ENCODE measurements at places on chromosomes 11 and 22. TPM values are rescaled to one million over a fixed set of nuclear protein-coding genes. Genes with fewer than 3 reads are reported as not detected.

- peaks cover 23% of the 10 kb centered on the region for H3K27me3 ChIP-seq
- H3K27ac ChIP-seq = no peak overlapping the region
- no peaks in the 10 kb centered on the region for H3K36me3 ChIP-seq
- DNase-seq = no peak
Measured at GRCh38 chr11:75072582-75072981, 24.1 kb downstream of the OR2AT4 start.

DNA sequence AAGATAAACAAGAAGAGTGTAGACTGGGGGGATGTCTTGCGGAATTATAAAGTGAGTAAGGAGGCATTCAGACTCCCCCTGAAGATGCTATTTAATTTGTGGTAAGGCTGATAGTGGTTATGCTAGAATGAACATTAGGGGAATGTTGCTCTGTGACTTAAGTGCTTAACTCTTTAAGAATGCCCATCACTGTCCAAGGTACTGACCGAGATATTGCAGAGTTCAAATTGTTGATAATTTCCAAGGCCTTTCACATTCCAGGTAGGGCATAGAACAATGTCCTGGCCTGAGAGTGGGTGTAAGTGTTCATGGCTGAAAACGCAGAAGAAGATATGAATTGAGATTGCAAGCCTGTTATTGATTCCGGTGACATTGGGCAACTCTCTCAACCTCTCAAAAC, 90.3 kb upstream of the SEZ6L start:
- no peaks in the 10 kb centered on the region for H3K36me3 ChIP-seq
- H3K4me1 ChIP-seq = no peaks in the 10 kb centered on the region
- no peak for DNase-seq
- no peak overlapping the region for H3K4me3 ChIP-seq

DNA sequence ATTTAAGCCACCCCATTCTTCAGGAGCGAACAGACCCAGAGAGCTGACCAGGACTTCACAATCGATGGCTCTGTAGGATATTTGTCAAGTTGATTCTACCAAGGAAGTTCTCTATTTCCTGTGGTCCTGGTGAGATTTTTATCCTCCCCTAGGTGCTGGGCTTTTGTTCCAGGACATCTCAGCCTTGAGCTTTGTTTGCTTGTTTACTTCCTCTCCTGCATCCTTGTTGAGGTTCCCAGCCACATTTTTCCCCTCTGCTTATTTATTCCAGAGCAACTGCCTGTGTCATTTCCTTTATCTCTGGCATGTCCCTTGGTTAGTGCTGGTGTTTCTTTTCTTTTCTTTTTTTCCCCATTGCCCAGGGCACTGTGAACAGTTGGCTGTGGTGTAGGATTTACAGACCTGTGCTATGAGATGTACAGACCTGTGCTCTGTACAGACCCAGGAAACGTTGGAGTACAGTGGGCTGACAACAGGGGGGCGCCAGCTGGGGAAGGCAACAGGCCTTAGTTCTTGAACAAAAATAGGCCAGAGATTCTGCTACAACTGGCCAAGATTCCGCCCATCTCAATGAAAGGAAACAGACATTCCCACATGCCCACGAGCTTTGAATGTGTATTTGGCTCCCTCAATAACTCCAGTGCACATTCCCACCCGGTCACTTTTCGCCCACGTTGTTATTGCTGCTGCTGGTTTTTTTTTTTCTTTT, 235.9 kb upstream of the DDI1 start:
- H3K27ac ChIP-seq = no peak overlapping the region
- no peaks in the 10 kb centered on the region for H3K4me1 ChIP-seq
- DNase-seq = no peak

DNA sequence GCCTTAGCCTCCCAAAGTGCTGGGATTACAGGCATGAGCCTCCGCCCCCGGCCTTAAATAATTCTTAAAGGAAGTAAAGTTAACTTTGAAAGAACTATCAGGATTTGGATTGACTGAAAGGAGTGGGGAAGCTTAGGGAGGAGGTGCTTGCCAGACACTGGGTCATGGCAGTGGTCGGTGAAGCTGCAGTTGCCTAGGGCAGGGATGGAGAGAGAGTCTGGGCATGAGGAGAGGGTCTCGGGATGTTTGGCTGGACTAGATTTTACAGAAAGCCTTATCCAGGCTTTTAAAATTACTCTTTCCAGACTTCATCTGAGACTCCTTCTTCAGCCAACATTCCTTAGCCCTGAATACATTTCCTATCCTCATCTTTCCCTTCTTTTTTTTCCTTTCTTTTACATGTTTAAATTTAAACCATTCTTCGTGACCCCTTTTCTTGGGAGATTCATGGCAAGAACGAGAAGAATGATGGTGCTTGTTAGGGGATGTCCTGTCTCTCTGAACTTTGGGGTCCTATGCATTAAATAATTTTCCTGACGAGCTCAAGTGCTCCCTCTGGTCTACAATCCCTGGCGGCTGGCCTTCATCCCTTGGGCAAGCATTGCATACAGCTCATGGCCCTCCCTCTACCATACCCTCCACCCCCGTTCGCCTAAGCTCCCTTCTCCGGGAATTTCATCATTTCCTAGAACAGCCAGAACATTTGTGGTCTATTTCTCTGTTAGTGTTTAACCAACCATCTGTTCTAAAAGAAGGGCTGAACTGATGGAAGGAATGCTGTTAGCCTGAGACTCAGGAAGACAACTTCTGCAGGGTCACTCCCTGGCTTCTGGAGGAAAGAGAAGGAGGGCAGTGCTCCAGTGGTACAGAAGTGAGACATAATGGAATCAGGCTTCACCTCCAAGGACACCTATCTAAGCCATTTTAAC, at the start of gene NNMT:
NNMT (plus strand) TSS at position 724 of the 929 bp plus-strand sequence; CDS start at position 882, 158 bp downstream.
- peaks cover 20% of the 10 kb centered on the region for H3K27me3 ChIP-seq
- no peaks in the 10 kb centered on the region for H3K4me1 ChIP-seq
- no peaks in the 10 kb centered on the region for H3K36me3 ChIP-seq
- H3K27ac ChIP-seq = no peak within 1 kb of the TSS
- no peak within 1 kb of the TSS for H3K4me3 ChIP-seq

DNA sequence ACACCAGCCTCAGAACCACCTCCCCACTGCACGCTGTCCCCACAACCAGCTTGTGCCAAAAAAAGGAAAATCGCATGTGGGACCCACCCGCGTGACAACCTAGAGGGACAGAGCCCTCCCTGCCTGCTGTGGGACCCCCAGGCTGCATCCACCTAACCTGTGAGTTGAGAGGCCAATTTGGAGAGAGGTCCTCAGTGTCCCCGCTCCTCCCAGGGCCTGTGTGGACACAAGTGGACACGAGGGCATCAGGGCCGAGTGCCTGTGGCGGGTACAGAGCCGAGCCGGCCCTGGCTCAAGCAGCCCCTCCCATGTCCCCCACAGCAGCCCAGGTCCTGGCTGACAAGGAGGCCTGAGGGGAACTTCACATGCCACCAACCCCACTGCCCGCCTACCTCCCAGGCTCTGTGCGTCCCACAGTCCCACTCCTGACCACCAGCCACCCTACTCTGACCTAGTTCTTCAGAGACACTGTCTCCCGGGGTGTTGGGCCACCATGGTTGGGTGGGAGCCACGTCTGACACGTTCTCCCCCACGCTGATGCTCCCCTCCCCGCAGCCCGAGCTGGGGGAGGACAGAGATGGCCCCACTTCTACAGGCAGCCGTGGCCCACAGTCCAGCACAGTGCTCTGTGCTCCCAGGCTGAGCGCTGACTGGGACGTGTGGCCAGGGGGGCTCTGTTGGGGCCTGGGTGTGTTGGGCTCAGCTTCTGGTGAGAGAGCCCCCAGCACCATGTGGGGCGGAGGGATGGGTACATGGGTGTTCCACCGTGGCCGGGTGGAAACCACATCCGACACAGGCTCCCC, 19.2 kb downstream of the SELENOO start:
- no peaks in the 10 kb centered on the region for H3K4me1 ChIP-seq
- no peak overlapping the region for H3K4me3 ChIP-seq
- H3K27ac ChIP-seq = no peak overlapping the region
- peaks cover 15% of the 10 kb centered on the region for H3K36me3 ChIP-seq

DNA sequence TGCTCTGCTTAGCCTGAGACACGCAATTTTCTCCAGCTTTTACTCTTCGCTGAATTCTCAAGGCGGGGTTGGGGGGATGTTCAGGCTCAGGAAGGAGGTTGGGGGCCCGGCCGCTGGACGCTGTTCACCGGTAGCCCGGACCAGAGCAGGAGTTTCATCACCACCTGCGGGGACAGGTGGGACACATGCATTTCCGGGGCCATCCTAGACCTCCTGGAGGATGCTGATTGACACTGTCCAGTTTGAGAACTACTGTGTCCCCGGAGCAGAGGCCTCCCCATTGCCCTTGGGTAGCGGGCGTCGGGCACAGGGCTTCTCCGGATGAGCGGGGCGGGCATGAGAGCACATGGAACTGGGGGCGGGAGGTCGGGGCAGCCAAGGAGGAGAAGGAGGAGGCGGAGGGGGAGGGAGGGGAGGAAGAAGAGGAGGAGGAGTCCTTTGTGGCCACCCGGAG, 144.0 kb upstream of the GRK3 start:
- peak overlapping the region; percentile 49 for H3K4me3 ChIP-seq
- peaks cover 23% of the 10 kb centered on the region for H3K4me1 ChIP-seq
- no peaks in the 10 kb centered on the region for H3K36me3 ChIP-seq
- no peak for DNase-seq
- H3K27ac ChIP-seq = no peak overlapping the region
- H3K27me3 ChIP-seq = peaks cover 78% of the 10 kb centered on the region

HPS4 gene
- 46.9 TPM for total RNA-seq

BATF2 gene
- not detected for total RNA-seq

TRIM49 gene
- total RNA-seq = not detected

KRTAP5-1 gene
- not detected for total RNA-seq
